ENCODE measurements at places on chromosomes 7 and 10. TPM values are rescaled to one million over a fixed set of nuclear protein-coding genes. Genes with fewer than 3 reads are reported as not detected.
A peak's percentile ranks its signal among the peaks of the same experiment; 100 is the strongest.

GRCh38 chr10:132963430-132963960, 21.1 kb upstream of the CFAP46 start:
- H3K4me3 ChIP-seq = no peak overlapping the region
- peaks cover 21% of the 10 kb centered on the region for H3K4me1 ChIP-seq
- H3K27me3 ChIP-seq = peaks cover 11% of the 10 kb centered on the region
- H3K36me3 ChIP-seq = no peaks in the 10 kb centered on the region
- no peak overlapping the region for H3K27ac ChIP-seq

SLC16A9 gene
- 0.08 TPM for total RNA-seq

TDRD1 gene
- not detected for total RNA-seq

DNA sequence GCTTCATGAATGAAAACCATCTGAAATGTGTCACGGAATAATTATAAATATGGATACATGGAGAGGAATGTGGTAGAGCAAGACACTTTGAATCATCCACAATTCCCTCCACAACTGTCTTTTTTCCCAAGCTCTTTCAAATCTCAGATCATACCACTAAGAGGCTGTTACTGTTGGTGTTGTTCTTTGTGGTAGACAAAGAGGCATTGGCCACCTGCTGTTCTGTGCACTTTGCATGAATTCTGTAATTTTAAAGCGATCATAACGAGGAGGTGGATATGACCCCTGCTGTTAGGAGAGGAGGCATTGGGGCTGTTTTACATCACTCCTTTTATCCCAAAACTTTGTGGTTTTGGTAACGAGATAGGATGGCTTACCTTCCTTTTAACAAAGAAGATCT, 141.2 kb upstream of the KLF6 start:
- DNase-seq = no peak
- H3K4me3 ChIP-seq = no peak overlapping the region
- H3K27ac ChIP-seq = no peak overlapping the region
- peaks cover 11% of the 10 kb centered on the region for H3K36me3 ChIP-seq
- H3K27me3 ChIP-seq = no peaks in the 10 kb centered on the region
- peaks cover 35% of the 10 kb centered on the region for H3K4me1 ChIP-seq

DNA sequence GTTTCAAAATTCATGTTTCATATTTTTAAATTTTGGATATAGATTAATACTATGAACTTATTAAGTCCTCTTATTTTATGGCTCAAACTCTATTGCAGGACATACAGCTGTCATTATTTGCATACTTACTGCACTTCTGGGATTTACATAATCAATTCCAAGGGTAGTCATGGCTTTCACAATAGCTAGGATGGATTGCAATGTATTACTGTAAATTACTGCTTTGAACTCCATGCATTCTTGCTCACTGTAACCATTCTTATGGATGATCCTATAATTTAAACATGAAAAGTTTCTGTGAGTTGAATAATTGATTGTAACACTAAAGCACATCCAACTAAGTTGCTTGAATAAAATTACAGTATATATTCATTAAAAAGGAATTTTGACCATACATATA, 23.5 kb downstream of the GNAT3 start:
- H3K4me1 ChIP-seq = no peaks in the 10 kb centered on the region
- H3K27ac ChIP-seq = no peak overlapping the region
- no peaks in the 10 kb centered on the region for H3K36me3 ChIP-seq
- DNase-seq = no peak
- no peaks in the 10 kb centered on the region for H3K27me3 ChIP-seq

DNA sequence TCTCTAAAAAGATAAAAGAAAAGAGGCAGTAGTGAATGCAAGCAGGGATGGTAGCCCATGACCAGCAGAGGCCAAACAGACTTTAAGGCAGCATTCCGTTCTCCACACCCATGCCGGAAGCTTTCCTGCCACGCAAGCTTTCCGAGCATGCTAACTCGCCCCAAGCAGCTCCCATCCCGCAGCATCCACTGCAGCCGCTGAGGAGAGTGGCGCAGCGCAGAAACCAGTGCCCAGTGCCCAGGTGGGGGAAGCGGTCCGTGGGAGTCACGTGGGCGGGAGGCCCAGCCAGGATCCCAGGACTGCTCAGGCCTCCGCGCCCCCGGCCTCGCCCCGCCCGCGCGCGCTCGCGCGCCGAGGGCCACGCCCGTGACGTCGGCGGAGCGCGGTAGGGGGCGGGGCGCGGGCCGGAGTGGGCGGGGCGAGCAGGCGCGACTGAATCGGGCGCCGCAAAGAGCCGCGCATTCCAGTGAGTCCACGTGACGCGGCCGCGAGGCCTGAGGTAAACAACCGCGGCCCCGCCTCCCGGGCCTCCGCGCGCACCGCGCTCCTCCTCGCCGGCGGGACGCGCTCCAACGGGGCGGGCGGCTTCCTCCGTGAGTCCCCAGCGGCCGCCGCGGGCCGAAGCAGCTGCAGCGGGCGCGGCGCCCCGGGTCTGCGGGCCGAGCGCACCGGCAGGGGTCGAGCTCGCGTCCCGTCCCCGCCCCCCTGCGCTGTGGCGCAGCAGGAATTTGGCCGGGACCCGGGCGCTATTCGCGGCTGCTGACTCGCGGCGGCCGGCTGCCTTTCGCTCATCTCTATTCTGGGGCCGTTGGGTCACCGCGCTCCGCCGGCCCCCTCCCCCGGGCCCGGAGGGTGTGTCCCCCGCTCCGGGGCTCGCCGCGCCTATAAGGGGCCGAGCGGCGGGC, at the start of gene OTUD1:
OTUD1 (plus strand) TSS at position 529 of the 905 bp plus-strand sequence. CDS start 383 bp downstream, outside the sequence.
- peaks cover 25% of the 10 kb centered on the region for H3K36me3 ChIP-seq
- peak; percentile 93 for DNase-seq
- H3K4me1 ChIP-seq = peaks cover 37% of the 10 kb centered on the region
- peaks cover 2% of the 10 kb centered on the region for H3K27me3 ChIP-seq
- H3K4me3 ChIP-seq = peak within 1 kb of the TSS; percentile 76

CYP2C9 gene
- total RNA-seq = not detected

ACSL5 gene
- total RNA-seq = 53.1 TPM
